ENCODE measurements at places on chromosomes 5 and 9. TPM values are rescaled to one million over a fixed set of nuclear protein-coding genes. Genes with fewer than 3 reads are reported as not detected.

Gene DPYSL3
- 90.6 TPM for total RNA-seq

Gene TRIM36
- total RNA-seq, result 0.36 TPM

Gene IRX1
- 0.27 TPM for total RNA-seq

Gene BARHL1
- total RNA-seq, result not detected

Gene SLC4A9
- total RNA-seq, result not detected

Gene CAMK2A
- total RNA-seq, result not detected

Gene FGF10
- total RNA-seq, result not detected

Gene PPP3R2
- total RNA-seq, result not detected

Gene PCDHGA1
- 0.36 TPM for total RNA-seq

Gene INSL4
- total RNA-seq, result not detected

Gene CTNND2
- total RNA-seq, result not detected

Gene PAM
- 278 TPM for total RNA-seq

Gene PCDHGB3
- 3.1 TPM for total RNA-seq

Gene PTGES2
- 116 TPM for total RNA-seq

Gene MLANA
- not detected for total RNA-seq

Gene TXNDC8
- total RNA-seq, result not detected

Gene PRELID2
- 27.3 TPM for total RNA-seq

Gene ADGRD2
- not detected for total RNA-seq

Gene SPINK7
- not detected for total RNA-seq

Gene TMEM38B
- total RNA-seq, result 5.6 TPM

Gene ARHGEF37
- total RNA-seq, result 9.4 TPM

Gene PIP5KL1
- 1.0 TPM for total RNA-seq

Gene STKLD1
- 0.47 TPM for total RNA-seq

Gene PDGFRB
- 0.63 TPM for total RNA-seq

Gene CORO2A
- 0.18 TPM for total RNA-seq

Gene CDH9
- total RNA-seq, result not detected

Gene IFNB1
- not detected for total RNA-seq

Gene ACOT12
- total RNA-seq, result not detected

Gene DIAPH1
- total RNA-seq, result 38.1 TPM

Gene SH3GL2
- total RNA-seq, result not detected

Gene HTR4
- not detected for total RNA-seq

Gene PTTG1
- total RNA-seq, result 108 TPM

Gene GPR150
- total RNA-seq, result 0.19 TPM

Gene CMYA5
- total RNA-seq, result under 0.01 TPM

Gene INSYN2B
- total RNA-seq, result 10.8 TPM

Gene PLPP7
- total RNA-seq, result 3.3 TPM

Gene GBGT1
- total RNA-seq, result 11.2 TPM

Gene KCNT1
- 0.09 TPM for total RNA-seq

Gene APBA1
- total RNA-seq, result 4.2 TPM

Gene PCDHGC5
- 0.94 TPM for total RNA-seq

Gene C5orf58
- total RNA-seq, result not detected

Gene STX17
- total RNA-seq, result 12.8 TPM

Gene PCDHB8
- 0.18 TPM for total RNA-seq

All from endothelial cell of coronary artery (primary cell).